Activated CD8-positive, alpha-beta memory T cell treated with anti-CD3 and anti-CD28 coated beads, Interleukin-2, amount 10 ng/mL, durations not matched to agents 7 days and 5 days (primary cell): ENCODE measurements at places on chromosomes 6 and 20. TPM values are rescaled to one million over a fixed set of nuclear protein-coding genes. Genes with fewer than 3 reads are reported as not detected.

LY6G6C gene
- not detected for total RNA-seq

SAPCD1 gene
- total RNA-seq: 12.8 TPM

TUBB1 gene
- total RNA-seq: not detected

IER3 gene
- 62.7 TPM for total RNA-seq

HNF4A gene
- total RNA-seq: not detected

SPTLC3 gene
- total RNA-seq: 0.16 TPM

CDC40 gene
- 27.9 TPM for total RNA-seq

SMLR1 gene
- total RNA-seq: not detected

SLC22A16 gene
- not detected for total RNA-seq

SGK2 gene
- not detected for total RNA-seq

MATN4 gene
- total RNA-seq: 2.2 TPM

PLCB4 gene
- total RNA-seq: not detected

AIF1 gene
- total RNA-seq: 63.4 TPM

GRCh38 chr20:13322198-13322597 is 101.1 kb downstream of the ISM1 start:
- H3K4me1 ChIP-seq: no peaks in the 10 kb centered on the region
- peaks cover 15% of the 10 kb centered on the region for H3K27me3 ChIP-seq
- no peak overlapping the region for H3K4me3 ChIP-seq
- no peak for DNase-seq

DNA sequence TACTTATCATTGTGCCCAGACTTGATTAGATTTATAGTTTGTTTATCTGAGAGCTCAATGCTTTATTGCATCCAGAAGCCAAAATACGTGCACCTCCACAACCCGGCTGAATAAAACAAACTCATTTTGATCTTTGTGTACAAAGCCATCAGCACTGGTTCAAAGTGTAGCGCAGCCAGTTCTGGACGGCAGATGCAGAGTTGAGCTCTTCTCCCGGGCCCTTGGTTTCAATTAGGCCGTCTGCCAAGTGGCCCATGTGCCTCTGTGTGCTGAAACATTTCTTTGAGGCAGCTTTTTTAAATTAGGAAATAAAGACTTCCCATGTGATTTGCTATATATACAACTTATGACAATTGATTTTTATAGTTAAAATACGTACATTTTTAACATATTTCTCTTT is 96.2 kb upstream of the RSPO3 start:
- H3K4me3 ChIP-seq: no peak overlapping the region
- no peaks in the 10 kb centered on the region for H3K4me1 ChIP-seq
- no peaks in the 10 kb centered on the region for H3K36me3 ChIP-seq
- no peak for DNase-seq
- H3K27me3 ChIP-seq: no peaks in the 10 kb centered on the region
- no peak overlapping the region for H3K27ac ChIP-seq

- H3K27me3 ChIP-seq: no peaks in the 10 kb centered on the region
- H3K27ac ChIP-seq: no peak overlapping the region
- H3K36me3 ChIP-seq: no peaks in the 10 kb centered on the region
- no peak overlapping the region for H3K4me3 ChIP-seq
- no peaks in the 10 kb centered on the region for H3K4me1 ChIP-seq
Measured at GRCh38 chr20:6806275-6806674, 38.8 kb downstream of the BMP2 start.

DNA sequence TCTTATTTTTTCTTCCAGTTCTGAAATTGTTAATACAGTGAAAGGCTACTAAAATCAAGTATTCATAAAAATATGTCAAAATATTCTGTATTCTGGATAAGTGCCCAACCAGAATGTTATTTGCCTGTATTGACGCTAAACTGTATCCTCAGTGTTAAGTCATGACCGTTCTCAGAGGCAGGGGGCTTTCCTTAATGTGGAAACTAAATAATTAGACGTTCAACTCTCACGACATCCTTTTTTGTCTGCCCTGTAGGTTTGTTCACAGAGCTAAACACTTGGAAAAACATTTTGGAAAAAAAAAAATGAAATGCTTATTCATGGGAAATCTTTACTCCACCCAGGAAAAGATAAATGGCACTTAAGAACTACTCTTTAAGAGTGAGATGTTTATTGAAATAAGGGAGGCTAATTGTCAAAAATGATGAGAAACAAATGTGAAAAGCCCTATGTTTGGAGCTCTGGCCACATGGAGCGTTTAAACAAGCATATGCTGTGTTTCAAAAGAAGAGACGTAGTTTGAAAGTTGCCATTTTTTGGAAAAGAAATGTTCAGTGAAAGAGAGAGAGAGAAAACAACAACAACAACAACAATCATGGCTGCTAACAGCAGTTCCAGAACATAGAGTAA is 453.1 kb upstream of the MARCKS start:
- no peaks in the 10 kb centered on the region for H3K36me3 ChIP-seq
- H3K4me1 ChIP-seq: no peaks in the 10 kb centered on the region
- H3K27me3 ChIP-seq: no peaks in the 10 kb centered on the region

- no peak overlapping the region for H3K4me3 ChIP-seq
- no peaks in the 10 kb centered on the region for H3K27me3 ChIP-seq
- no peak for DNase-seq
- no peaks in the 10 kb centered on the region for H3K4me1 ChIP-seq
- no peak overlapping the region for H3K27ac ChIP-seq
Measured at GRCh38 chr6:73636048-73636447, 17.7 kb downstream of the SLC17A5 start.

GRCh38 chr20:56994006-56994405 is 272.4 kb downstream of the BMP7 start:
- no peak for DNase-seq
- H3K27me3 ChIP-seq: no peaks in the 10 kb centered on the region
- H3K4me3 ChIP-seq: no peak overlapping the region
- no peaks in the 10 kb centered on the region for H3K36me3 ChIP-seq
- no peaks in the 10 kb centered on the region for H3K4me1 ChIP-seq
- H3K27ac ChIP-seq: no peak overlapping the region

DNA sequence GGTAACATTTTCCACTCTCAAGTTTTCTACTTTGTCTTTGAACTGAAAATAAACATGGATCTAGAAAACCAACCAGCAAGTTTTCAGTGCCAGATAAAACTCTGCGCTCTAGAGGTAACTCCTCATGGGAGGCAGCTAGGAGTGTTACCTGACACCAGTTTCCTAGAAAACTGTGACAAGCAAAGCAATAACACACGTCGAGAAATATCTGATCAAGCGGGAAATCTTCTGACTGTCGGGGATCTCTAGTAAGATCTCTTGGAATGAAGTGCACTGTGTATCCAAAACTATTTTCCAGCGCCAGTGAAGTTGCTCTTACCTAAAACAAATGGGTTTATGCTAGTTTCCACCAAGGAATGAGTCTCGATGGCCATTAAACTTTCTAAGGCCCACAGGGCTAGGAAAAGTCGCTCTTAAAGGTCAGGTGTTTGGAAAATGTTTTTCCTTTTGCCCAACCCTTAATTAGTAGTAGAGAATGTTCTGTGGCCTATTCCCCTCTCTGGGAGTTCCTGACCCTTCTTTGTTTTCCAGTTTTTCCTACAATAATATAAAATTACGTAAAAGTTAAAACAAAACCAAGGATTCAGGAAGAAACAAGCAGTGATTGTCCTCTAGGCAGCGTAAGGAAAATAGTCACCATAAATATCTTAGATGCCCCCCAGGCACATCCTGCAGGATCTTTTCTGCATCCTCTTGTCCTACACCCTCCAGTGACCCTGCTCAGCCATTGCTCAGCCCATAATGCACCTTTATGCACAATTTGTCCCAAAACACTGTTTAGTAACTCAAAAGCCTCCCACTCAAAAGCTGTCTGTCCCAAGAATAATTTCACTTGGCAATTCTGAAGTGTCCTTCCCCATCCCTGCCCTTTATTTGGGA is 137.7 kb upstream of the AKAP12 start:
- H3K36me3 ChIP-seq: peaks cover 33% of the 10 kb centered on the region
- no peak overlapping the region for H3K27ac ChIP-seq
- no peak for DNase-seq
- no peaks in the 10 kb centered on the region for H3K27me3 ChIP-seq
- no peak overlapping the region for H3K4me3 ChIP-seq
- H3K4me1 ChIP-seq: peaks cover 17% of the 10 kb centered on the region

DNA sequence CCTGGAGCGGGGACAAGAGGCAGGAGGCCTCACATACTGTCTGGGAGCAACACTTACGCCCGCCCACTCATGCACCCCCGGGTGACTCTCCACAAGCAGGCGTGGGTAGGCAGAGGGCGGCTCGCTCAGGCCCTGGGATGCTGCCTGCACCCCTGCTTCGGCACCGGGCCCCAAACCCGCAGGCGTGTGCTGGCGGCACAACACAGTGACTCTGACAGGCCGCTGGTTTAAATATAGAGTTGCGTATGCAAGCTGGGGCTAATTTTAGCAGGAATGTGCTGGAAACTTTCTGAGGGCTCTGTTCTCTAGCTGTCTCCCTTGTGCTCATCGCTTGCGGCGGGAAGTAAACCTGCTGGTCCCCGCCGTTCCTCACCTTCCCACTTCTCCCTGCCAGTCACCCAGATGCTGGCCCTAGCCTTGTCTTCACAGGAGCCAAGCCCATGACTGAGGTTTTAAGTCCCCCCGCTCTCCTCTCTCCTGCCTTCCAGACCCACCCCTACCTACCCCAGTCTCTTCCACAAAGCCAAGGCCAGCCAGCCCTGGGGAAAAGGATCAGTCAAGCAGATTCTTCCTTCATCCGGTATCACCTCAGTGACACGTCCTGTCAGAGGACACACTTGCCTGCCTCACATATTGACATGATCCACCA is 94.5 kb upstream of the FOXP4 start:
- no peak for DNase-seq
- H3K27me3 ChIP-seq: peaks cover 21% of the 10 kb centered on the region
- H3K4me3 ChIP-seq: no peak overlapping the region
- no peaks in the 10 kb centered on the region for H3K36me3 ChIP-seq
- no peak overlapping the region for H3K27ac ChIP-seq

- H3K27ac ChIP-seq: peak overlapping the region; percentile 8
- no peak overlapping the region for H3K4me3 ChIP-seq
- DNase-seq: peak; percentile 56
Measured at GRCh38 chr6:32954986-32955802, 2.3 kb upstream of the HLA-DMA start.

- no peak overlapping the region for H3K4me3 ChIP-seq
- no peaks in the 10 kb centered on the region for H3K27me3 ChIP-seq
Measured at GRCh38 chr20:10089871-10090587, 55.2 kb downstream of the ANKEF1 start.

DNA sequence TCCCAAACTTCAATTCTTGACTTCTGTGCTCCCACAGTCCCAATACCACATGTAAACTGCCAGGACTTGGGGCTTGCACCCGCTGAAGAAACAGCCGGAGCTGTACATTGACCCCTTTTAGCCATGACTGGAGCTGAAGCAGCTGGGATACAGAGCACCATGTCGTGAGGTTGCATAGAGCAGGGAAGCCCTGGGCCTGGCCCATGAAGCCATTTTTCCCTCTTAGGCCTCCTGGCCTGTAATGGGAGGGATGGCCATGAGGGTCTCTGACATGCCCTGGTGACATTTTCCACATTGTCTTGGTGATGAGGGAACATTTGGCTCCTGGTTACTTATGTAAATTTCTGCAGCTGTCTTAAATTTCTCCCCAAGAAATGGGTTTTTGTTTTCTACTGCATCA is 9.8 kb downstream of the RHAG start:
- H3K36me3 ChIP-seq: no peaks in the 10 kb centered on the region
- no peak for DNase-seq
- no peak overlapping the region for H3K4me3 ChIP-seq

DNA sequence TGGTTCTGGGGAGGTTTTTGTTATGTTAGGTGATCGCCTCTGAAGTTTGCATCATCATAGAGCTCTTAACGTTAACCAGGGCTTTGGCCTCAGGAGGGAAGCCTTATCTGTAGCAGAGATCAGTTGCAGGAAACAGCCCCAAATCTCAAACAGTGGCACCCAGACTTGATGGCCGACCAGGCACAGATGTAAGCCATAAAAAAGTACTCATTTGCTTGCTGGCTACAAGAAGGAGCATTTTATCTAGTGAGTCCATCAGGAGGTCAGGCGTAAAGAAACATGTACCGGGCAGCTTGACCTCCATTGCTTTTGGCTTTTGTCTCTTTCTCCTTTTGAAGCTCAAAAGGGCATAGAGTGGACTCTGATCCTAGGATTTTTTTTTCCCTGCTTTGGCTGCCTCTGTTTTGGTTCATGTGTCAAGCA is 122.3 kb downstream of the CCDC170 start:
- no peak overlapping the region for H3K27ac ChIP-seq
- peaks cover 12% of the 10 kb centered on the region for H3K27me3 ChIP-seq
- H3K36me3 ChIP-seq: no peaks in the 10 kb centered on the region
- no peak for DNase-seq
- no peak overlapping the region for H3K4me3 ChIP-seq

- H3K27ac ChIP-seq: no peak overlapping the region
- H3K36me3 ChIP-seq: peaks cover 4% of the 10 kb centered on the region
- H3K27me3 ChIP-seq: no peaks in the 10 kb centered on the region
- no peak overlapping the region for H3K4me3 ChIP-seq
- H3K4me1 ChIP-seq: no peaks in the 10 kb centered on the region
- no peak for DNase-seq
Measured at GRCh38 chr6:126069449-126069848, 83.1 kb downstream of the TRMT11 start.
